ENCODE measurements at places on chromosomes 3 and 15.

GRCh38 chr3:59605944-59606534, 556.2 kb upstream of the CFAP20DC start:
- DNase-seq = no peak

DNA sequence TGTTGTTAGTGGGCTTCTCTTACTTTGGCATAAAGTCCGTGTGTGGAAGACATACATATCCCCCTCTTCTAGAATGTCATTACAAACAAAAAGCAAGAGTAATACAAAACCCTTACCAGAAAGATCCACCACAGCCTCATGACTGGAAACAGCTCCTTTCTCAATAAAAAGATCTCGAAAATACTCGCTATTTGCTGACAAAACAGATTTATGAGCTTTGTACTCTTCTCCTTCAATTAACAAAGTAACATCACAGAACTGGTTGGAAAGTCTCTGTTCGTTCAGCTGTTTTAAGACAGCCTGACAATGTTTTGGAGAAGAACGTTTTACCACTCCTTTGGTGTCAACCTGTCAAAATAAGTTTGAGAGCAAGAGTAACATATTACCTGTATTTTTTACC, 5.9 kb downstream of the ZBTB11 start:
- no peak for DNase-seq

GRCh38 chr15:37045859-37046740, 54.2 kb downstream of the MEIS2 start:
- DNase-seq = no peak

DNA sequence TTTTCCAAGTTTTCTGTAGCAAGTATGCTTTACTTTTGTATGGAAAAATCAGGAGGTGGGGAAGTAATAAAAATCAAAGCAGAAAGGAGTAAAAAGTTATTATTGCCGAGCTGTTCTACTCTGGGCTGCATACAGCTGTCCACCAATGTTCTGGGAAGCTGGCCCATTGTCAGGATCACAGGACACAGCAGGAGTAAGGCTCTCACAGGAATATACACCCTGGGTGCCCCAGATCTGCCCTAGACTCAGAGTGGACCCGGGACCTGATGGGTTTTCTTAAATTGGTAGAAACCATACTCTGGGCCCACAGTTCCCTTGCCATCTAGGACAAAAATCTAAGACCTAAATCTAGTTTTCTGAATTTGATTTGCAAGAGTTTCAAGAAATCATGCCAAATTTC, 60.4 kb downstream of the TNIK start:
- no peak for DNase-seq

GRCh38 chr15:50234764-50235163, 30.8 kb downstream of the HDC start:
- DNase-seq = no peak

DNA sequence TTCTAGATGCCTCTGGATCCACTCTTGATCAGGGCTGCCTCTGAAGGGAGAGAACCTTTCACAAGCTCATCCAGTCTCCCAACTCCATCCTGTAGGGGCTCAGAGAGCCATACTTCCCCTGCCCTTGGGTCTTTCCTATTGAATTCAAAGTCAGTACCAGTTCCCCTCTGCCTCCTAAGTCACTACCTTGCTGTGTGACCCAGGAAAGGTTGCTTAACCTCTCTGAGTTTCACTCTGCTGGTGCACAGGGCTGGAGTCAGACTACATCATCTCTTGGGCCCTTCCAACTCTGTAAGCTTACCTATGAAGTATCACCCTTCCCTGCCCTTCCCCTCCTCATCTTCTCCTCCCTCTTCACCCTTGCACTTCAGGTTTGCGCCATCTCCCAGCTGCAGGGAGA, 117.9 kb downstream of the MEGF11 start:
- DNase-seq = no peak

GRCh38 chr15:41562784-41563198, 3.8 kb downstream of the TYRO3 start:
- DNase-seq = no peak

DNA sequence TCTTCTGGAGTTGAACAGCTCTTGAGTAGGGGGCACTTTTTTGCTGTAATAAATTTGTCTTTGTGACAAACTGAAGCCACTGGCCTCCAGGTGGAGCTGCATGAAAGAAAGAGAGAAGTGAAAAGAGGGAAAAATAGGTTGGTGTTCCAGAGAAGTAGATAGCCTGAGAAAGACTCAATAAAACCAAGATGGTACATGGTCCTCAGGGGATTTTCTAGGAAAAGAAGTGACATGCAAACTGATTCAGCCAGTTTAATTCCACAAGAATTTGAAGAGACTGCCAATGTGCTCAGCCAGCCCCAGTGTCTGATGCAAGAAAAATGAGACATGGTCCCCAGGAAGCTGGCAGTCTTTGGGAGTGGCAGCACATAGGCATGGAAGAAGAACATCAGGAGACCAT, 152.7 kb downstream of the CD47 start:
- DNase-seq = peak; percentile 38

DNA sequence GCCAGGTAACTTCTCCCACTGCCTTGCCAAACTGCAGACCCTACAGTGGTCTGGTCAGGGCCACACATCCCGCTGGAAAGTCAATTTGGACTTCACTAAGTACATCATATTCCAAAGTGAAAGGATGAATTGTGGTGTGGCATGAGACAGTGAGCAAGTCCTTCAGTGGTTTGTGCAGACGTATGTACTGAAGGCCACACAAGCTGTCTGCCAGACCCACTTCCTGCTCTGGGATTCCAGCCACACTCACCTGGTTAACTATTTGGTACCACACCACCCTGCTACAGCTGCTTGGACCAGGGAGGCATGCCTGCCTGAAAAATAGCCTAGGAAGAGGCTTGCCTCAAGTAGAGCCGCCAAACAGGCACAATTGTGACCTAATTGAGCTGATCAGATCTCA, 94.1 kb upstream of the STRIT1 start:
- DNase-seq = no peak

GRCh38 chr15:99749386-99749785, 16.1 kb upstream of the LYSMD4 start:
- DNase-seq = no peak

DNA sequence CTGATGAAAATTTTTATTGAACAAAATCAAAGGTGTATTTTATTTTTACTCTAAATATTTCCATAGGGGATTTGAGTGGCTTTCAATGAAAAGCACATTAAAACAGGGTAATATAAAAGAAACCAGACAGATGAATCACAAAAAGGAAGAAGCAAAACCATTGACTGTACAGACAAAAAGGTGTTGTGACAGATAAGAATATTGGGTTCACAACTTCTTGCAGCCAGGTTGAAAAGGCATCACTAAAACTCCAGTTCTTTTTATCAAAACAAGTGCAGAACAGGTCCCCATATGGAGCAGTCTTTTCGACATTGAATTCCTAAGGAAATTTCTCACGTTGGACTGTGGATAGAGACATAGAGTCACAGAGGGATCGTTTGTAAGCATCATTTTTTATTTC, 53.8 kb downstream of the AGTR1 start:
- DNase-seq = no peak

DNA sequence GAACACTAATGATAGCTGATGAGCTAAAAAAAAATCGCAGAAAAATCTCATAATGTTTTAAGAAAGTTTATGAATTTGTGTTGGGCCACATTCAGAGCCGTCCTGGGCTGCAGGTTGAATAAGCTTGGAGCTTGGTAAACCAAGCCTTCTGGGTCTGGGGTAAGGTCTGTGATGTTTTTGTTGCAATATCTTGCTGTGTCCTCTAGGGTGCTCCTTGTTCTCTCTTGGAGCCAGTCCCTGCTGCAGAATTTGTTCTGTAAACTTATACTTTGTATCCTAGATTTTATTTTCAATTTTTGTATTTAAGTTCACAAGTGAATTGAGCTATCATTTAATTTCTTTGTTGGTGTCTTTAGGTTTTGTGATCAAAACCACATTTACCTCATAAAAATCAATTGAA, 143.7 kb downstream of the NR1D2 start:
- DNase-seq = no peak

DNA sequence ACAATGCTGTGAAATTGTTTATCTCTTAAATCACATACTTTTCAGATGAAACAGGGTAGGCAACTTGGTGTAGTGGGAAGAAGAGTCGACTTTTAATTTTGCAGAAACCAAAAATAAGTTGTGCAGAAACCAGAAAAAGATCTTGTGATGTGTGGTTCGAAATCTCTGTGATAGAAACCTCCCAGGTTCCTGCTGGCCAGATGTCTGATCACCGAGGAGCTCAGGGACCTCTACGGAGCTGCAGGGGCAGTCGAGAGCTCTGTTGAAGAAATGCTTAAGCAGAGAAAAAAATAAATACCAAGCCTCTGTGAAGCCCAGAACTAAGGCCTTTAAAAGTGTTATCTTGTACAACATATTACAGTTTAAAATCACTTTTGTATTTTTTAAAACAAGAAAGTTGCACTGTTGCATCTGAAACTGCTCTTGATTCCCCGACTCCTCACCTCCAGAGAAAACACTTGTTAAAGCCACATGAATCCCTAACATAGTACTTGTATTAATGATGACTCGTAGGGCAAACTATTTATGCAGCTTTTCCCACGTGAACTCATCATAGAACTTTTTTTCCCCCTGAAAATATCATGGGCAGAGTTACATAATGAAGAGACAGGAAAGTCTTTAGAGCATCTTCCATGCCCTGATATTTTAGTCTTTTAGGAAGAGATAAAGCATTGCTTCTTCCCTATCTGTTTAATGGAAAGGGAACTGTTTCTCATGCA, 51.3 kb downstream of the CCK start:
- DNase-seq = no peak

DNA sequence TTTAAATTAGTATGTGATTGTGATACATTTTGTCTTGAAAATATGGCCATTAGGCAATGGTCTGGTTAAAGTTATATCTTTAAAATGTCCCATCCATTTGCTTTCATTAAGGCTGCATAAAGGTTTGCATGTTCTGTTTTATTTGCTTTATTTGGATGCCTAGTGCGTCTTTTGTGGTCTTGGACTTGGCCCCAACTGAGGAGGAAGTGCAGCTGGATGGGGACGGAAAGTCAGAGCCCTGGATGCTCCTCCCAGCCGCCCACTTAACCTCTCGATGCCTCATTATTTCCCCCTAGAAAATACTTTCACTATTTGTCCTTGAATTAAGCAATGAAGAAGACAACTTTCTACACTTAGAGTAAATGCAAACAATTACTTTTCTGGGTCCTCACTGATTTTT, 898.2 kb downstream of the MCTP2 start:
- no peak for DNase-seq

- DNase-seq = no peak
Observed at GRCh38 chr3:67624078-67624477, 30.3 kb downstream of the SUCLG2 start.

- DNase-seq = no peak
Observed at GRCh38 chr15:80920271-80920699, 69.3 kb downstream of the MESD start.

DNA sequence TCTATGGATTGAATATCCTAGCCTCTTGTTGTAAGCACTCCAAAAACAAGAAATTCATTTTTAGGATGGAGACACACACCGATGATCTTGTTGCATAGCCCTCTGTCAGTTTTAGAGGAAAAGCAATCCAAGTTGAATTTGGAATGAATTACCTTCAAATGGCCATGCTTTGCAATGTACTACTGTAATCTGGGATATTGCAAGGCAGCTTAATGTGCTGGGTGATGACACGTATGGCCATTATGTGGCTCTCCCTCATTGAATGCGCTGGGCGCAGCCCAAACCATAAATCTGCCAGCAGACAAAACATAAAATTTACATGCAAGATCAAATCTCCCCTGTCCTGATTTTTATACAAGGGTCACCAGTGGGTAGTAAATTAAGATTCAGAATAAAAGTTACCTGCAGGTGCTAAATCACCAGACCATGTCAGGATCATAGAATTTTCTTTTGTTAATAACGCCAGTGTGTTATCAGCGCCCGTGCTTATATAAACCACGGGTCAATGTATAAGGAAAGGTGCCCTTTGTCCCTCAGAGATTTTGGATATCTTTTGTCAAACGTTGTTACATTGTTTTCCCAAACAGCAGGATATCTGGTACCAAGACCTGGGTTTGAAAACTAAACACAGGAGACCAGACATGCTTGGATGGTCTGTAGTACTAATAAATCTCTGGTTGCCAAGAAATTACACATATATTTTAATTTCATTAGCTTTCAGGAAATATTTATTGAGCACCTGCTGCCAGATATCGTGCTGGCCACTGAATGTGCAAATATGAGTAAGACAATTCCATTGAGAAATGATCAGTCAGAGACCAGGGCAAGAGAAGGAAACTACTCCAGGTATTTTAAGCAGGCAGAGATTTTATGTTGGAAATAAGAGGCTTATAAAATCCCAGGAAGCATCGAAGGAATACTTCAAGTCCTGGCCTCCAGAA, 237.1 kb downstream of the EBLN2 start:
- no peak for DNase-seq

DNA sequence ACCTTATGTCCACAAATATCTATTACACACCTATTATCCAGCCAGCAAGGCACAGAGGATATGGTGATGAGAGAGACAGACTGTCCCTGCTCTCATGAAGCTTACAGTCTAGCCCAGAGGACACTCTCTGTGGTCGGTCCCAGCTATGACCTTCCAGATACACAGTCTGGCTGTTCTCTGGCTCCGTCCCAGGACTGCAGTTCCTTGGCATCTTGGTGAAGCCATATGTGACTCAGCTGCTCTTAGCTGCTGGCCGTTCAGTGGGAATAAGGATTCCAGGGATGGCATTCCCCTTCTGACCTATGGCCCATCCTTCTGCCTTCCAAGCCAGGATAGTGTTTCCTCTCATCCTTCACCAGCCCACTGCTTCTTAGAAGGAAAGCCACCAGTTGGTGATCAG, 30.8 kb downstream of the MEX3B start:
- DNase-seq = no peak

DNA sequence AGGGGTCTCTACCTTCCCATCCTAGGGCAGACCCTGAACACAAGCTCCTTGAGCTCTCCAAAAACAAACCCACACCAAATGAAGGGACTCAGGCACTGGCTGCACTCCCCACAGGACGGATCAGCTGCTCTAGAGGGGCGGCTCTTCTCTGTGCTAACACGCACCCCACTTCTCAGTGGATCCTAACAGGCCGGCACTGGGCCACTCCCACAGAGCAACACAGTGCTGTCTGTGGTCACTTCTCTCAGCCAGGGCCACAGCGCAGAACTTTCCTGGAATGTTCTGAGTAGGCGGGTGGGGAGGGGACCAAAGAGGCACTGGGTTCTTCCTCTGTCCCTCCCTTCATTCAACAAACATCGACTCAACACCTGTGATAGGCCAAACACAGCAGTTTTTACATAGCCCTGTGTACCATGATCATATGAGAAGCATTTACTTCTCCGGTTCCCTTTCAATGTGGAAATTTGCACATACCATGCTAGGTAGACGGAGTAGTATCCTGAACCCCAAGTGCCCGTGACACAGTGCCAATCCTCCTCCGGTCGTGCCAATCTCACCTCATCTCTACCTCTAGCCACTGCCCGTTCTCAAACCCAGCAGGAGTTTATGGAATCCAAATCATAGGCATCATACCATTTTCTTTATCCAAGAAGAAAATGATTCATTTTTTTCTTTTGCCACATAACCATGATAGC, 98.1 kb downstream of the LRIG1 start:
- no peak for DNase-seq

Measured in HS-27A (cell line).